NCI-H1105 (cell line): ENCODE measurements at places on chromosomes 7 and 10.

- no peak for DNase-seq
Observed at GRCh38 chr10:78383378-78384048, 349.9 kb downstream of the RPS24 start.

- DNase-seq, result no peak
Observed at GRCh38 chr7:78141522-78142281, 343.1 kb downstream of the PHTF2 start.

GRCh38 chr7:50306494-50307367 is 2.2 kb downstream of the IKZF1 start:
- DNase-seq, result no peak

GRCh38 chr10:96460316-96460715 is 53.4 kb downstream of the TLL2 start:
- DNase-seq, result no peak

DNA sequence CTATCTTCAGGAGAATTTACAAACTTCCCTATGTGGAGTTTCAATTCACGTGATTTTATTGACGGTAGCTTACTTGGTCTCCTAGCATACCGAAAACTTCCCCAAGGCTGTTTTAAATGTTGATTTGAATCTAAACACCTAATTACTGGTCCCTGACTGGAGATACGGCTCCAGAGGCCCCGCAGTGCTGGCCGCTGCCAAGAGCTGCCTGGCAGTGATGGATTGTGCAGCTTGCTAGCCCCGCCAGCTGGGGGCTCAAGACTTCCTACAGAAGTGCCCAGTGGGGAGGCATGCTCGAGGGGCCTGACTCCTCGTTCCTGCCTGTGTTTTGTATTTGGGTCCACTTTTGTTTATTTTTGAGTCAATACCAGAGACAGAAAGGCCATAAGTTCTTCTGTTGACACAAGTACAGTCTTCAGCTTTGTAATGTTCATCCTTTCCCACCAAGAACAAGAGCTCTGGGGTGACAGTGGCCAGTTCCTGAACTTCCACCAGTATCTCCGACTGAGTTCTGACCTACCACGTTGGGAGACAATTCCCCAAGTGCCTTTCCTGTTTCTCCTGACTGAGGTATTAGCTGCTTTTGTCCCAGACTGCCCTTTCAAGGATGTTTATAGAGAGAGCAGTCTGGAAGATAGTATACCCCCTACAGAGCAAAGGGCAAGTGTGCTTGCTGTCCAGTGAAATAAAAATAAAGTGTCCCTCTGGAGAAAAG is 80.7 kb upstream of the CXCL12 start:
- DNase-seq, result no peak

- DNase-seq, result no peak
Observed at GRCh38 chr7:66905689-66906088, 15.3 kb upstream of the TMEM248 start.

DNA sequence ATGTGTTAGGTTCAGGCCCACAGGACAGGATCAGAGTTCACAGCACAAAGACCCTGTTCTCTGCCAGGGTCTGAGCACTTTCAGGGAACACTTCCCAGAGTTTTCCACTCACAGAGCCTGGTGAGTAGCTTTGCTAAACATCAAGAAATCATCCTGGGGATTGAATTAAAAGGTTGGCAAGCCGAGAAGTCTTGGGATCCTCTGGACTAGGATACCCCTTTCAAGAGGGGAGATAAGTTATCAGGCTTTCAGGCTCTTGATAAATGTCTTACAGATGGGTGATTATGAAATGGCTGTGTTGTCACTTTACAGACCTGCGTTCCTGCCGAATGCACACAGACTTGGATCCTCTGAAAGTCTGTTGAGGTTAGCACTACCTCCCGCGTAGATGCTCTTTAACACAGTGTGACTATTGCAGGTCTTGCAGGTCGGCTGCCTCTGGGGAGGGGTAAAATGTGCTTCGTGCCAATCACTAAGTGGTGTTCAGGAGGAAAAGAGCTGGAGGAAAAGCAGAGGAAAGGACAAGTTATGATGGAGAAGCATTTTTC is 473.5 kb upstream of the AKR1E2 start:
- no peak for DNase-seq

DNA sequence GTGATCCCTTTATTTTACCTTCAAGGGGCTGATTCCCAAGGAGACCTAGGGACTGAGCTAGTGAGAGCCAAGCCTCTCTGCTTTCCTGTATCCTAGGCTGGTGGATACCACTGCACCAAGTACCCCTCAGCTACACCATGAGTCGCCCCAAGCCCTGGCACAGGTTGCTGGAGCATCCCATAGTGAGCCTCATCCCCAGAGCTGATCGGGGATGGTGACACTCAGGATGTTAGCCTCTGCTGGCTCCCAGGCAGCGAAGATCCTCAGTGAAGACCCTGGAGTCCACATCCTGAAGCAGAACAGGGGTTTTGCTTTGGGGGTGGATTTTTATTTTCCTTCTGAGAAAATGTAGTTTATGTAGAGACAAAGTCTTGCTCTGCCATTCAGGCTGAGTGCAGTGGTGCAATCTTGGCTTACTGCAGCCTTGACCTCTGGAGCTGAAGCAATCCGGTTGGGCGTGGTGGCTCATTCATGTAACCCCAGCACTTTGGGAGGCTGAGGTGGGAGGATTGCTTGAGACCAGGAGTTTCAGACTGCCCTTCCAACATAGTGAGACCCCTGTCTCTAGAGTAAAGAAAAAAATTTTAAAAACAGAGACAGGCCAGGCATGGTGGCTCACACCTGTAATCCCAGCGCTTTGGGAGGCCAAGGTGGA is 12.5 kb upstream of the ZNF212 start:
- no peak for DNase-seq

DNA sequence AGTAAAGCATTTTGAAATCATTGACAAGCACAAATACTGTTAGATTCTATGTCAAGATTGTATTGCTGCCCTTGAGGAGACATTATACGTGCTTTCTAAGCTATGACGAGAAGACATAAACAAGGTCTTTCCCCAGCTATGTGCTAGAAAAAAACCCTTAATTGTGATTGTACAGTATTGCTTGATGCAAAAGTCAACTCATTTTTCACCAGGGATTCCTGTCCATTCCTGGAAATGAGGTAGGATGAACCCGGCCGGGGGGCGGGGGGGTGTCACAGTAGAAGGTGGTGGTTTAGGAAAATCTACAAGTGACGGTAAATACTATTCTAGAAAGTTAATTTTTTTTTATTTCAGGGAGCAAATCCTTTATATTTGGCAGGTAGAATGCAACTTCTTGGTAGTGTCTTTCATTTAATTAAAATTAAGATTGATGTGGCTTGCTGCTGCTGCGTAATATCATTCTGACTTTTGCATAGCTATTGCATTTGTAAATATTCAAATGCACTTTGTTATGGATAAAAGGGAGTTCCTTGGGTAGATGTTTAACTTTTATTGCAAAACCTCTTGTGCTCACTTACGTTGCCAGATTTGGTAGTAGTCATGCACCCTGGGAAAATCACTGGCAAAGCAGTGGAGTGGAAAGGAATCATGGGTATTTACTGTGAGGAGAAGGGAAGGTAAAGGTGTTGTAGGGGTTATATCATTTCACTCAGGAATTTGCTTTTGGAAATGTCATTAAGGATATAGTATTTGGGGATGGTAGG is 164.4 kb upstream of the PRPS1L1 start:
- no peak for DNase-seq

DNA sequence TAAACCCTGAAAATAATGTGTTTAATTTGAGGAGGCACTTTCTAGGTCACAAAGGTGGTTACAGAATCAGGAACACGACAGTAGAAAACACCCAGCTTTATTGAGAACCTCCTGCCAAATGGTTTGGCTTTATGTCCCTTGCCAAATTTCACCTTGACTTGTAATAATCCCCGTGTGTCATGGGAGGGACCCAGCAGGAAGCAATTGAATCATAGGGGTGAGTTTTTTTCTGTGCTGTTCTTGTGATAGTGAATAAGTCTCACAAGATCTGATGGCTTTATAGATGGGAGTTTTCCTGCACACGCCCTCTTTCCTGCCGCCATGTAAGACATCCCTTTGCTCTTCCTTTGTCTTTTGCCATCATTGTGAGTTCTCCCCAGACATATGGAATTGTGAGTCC is 193.8 kb upstream of the KLF6 start:
- no peak for DNase-seq

DNA sequence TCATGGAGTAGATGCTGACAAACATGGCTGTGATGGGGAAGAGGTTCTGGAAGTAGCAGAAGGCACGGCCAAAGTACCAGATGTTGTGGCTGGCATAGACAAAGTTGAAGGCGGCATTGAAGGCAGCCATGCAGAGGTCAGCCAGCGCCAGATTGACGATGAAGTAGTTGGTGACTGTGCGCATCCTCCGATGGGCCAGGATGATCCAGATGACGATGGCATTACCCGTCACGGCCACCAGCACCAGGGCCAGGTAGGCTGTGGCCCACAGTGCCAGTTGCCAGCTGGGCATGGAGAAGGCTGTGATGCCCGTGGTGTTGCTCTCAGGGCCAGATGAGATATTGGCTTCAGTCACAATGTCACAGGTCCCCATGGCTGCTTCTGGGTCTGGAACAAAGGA is 767 bp downstream of the TACR2 start:
- no peak for DNase-seq

DNA sequence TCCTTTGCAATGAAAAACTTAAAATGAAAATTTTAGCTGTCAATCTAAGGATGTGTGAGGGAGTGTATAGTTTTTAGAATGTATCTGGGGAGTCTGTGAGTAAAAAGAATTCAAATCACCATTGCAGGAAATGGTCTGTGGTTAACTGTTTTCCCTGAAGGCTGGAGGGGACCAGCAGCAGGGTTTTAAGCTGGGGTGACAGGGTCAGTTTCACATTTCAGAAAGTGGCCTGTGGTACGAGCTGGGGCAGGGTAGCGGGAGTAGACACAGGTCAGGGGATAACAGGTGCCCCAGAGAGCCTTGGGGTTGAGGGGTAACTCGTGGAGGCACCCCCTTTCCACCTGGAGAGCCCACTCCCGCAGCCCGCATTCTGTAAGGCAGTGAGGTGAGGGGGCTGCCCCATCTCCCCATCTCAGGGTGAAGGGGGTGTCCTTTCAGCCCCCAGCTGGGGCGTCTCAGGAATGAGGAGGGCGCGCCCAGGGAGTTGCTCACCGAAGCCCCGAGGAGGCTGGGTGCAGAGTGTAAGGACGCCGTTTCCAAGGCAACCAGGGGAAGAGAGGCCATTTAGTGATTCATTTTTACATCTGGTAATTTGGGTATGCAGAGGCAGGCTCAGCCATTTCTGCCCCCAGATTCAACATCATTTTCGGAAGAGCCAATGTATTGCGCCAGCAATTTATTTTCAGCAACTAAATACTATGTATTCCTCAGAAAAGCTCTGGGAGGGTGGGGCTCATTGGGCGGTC is 168.9 kb downstream of the SLIT1 start:
- no peak for DNase-seq

- no peak for DNase-seq
Observed at GRCh38 chr7:94400022-94400421, 5.3 kb downstream of the COL1A2 start.

- DNase-seq, result no peak
Observed at GRCh38 chr7:16978358-16979244, 96.8 kb upstream of the AGR3 start.

DNA sequence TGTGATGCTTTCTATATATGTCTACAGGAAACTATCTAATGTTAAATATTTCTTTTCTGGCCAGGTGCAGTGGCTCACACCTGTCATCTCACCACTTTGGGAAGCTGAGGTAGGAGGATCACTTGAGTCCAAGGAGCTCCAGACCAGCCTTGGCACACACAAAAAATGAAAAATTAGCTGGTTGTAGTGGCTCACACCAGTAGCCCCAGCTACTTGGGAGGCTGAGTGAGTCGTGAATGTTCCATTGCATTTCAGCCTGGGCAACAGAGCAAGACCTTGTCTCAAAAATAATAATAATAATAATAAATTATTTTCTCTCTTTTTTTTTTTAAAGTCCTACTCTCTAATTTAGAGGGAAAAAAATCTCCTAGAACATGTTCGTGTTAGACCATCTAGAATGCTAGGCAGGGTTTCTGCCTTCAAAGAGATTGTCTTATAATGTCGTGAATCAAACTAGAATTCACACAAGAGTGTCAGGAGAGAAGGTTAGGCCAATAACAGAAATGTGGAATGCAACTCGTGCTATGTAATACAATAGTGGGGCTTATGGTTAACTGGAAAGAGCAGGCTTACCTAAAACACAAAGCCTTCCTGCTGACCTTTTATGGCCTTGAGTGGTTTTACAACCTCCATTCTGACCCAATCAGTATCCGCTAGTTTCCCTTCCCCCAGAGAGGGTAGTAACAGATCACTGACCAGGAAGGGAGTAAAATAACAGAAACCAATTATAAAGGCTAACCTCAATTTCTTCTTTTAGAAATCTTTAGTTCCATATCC is 46.3 kb downstream of the MYOF start:
- no peak for DNase-seq

GRCh38 chr10:992467-992866 is 4.2 kb downstream of the GTPBP4 start:
- DNase-seq, result no peak

- DNase-seq, result no peak
Observed at GRCh38 chr7:23594879-23595604, 2.1 kb upstream of the CCDC126 start.

GRCh38 chr7:79157281-79157680 is 296.2 kb downstream of the MAGI2 start:
- DNase-seq, result no peak

GRCh38 chr7:45885264-45885882 is 2.9 kb upstream of the IGFBP1 start:
- DNase-seq, result no peak

DNA sequence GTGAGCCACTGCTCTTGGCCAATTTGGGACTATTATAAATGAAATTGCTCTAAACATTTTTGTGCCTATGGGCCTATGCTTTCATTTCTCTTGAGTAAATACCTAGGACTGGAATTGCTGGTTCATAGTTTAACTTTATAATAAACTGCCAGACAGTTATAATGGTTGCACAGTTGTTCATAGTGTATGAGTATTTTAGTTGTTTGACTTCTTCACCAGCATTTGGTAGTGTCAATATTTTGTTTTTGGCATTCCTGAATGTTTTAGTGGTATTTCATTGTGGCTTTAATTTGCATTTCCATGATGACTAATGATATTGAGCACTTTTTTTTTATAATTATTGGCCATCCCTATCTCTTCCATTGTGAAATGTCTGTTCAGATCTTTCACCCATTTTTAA is 29.5 kb downstream of the PLEKHA8 start:
- DNase-seq, result no peak

GRCh38 chr7:104836976-104837375 is 177.0 kb upstream of the KMT2E start:
- no peak for DNase-seq

- no peak for DNase-seq
Observed at GRCh38 chr10:105121743-105122142, 480.7 kb downstream of the SORCS3 start.

DNA sequence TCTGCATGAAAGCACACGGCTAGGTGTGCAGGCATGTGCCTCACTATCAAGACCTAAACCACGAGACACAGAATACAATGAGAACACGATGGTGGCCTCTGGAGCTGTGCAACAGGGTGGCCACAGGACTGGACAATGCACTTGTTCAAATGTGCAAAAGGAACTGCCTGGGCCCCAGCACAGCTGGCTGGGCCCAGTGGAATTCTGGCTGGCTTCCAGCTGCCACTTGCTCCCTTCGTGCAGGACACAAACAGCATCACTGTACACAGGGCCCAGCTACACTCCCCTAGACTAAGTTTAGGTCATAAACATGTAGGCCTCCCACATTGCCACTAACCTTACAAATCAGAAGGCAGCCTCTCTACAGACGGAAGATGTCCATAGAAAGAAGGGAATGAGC is 23.4 kb downstream of the DOCK4 start:
- DNase-seq, result no peak
